GM12878 (cell line): ENCODE measurements at places on chromosomes 16 and 17. TPM values are rescaled to one million over a fixed set of nuclear protein-coding genes. Genes with fewer than 3 reads are reported as not detected.

The GRIN2C gene
- 0.05 and 0.10 TPM in 2 replicates for polyA plus RNA-seq

The CYB5B gene
- polyA plus RNA-seq = 230 and 239 TPM in 2 replicates

The SLC52A1 gene
- not detected in 2 replicates for polyA plus RNA-seq

The SEPTIN1 gene
- polyA plus RNA-seq = 133 and 147 TPM in 2 replicates

The ASGR1 gene
- not detected in 2 replicates for polyA plus RNA-seq

DNA sequence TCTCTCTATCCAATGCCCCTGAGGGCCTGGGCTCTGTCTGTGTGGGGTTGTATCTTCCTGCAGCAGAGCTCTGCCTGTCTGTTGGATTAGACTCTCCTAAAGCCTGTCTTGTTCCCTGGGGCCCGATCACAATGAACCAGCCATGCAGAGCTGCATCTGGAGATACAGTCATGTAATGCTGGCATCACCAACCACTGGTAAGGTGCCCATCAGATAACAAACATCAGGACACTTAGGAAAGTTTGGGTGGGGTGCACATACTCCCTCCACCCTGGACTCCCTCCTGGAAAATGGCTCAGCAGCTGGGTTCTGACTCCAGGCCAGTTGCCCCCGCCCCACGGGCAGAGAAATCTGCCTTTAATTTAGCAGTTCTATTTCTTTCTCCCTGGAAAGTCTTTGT, 61.3 kb upstream of the BRD7 start:
- no peak for DNase-seq

GRCh38 chr16:49158029-49158642, 123.5 kb downstream of the CBLN1 start:
- no peak for DNase-seq

DNA sequence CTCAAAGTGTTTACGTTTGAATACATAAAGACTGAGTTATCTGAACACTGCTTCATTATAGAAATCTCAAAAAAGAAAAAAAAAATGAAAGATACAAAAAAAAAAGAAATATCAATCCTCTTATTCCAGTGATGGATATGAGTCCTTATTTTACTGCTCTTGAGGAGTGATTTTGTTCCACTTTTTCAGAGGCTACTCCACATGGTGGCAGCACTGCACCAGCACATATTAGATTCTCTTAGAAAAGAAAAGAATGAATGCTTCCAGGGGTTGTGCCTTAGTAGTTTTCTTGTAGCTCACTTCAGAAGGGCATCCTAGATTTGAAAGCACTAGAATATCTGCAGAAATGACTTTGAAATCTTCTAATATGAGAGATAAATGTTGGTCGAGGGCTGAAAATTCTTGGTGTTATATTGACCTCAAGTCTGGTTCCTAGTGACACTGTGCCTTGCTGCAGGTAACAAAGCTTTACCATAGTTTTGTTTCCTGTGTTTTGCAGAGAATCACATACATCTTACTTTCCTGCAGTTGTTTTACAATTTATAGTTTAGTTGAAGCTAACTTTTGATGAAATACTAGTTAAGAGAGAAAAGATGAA, 25.9 kb downstream of the AP2B1 start:
- no peak for DNase-seq

DNA sequence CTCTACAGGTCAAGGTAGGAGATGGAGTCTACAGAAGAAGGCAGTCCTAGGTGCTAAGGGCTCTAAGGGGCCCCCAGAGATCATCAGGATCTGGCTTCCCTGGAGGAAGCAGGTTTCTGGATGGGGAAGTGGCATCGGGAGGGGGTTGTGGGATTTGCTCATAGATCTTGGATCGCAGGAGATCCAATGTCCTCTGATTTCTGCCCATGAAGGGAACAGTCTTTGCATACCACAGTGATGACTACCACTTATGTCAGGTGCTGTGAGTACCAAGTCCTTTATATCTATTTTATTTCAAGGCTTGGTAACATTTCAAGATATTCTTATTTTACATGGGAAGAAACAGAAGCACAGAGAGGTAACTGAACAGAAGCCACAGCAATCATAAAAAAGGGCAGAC, 164.0 kb downstream of the RGS9 start:
- DNase-seq = no peak

The TAT gene
- polyA plus RNA-seq = 0.14 and 0.19 TPM in 2 replicates

- no peak for DNase-seq
Observed at GRCh38 chr16:89898201-89898967, 20.3 kb upstream of the MC1R start.

GRCh38 chr17:64130559-64131001, 636 bp upstream of the ERN1 start:
- DNase-seq = peak; percentile 68

DNA sequence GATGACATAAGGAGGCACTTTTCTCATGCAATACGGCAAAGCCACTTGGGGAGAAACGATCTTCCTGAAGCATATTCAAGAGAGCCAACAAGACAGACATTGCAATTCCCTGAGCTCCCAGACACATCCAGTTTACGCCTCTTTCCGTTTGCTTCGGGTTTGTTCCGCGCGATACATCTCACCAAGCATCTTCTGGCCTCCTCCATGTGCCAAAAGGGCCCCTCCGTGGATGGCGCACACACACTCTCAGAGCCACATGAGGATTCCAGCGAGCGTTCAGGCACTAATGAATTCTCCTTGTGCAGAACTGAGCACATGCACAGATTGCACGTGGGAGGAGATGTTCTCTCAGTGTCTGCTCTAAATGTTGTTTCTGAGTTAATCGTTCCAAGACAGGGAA, 146.7 kb upstream of the SHISA6 start:
- DNase-seq = no peak

DNA sequence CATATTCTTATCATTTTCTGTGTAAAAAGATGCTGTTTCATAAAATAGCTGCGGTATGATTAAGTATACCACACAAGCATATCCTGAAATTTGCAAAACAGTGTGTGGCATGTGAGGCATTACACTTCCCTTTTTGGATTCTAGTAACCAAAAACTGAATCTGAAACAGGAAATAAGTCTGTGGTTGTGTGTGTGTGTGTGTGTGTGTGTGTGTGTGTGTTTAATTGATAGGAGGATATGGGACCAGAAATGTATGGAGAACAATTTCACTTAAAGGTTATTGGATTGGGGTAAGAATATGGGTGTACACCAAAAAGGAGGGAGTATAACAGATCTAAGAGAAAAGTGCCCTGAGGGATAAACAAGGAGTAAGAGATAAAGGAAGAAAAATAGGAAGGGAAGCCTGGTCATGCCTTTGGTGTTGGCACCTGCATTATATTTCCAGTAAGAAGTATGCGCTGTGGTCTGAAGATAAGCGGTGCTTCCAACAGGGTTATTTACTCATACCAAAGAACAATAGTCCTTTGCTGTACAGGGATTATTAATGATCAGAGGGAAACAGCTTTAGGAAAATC, 4.0 kb downstream of the LYRM1 start:
- DNase-seq = peak; percentile 49

GRCh38 chr16:85378145-85379040, 234.7 kb upstream of the GSE1 start:
- DNase-seq = no peak

DNA sequence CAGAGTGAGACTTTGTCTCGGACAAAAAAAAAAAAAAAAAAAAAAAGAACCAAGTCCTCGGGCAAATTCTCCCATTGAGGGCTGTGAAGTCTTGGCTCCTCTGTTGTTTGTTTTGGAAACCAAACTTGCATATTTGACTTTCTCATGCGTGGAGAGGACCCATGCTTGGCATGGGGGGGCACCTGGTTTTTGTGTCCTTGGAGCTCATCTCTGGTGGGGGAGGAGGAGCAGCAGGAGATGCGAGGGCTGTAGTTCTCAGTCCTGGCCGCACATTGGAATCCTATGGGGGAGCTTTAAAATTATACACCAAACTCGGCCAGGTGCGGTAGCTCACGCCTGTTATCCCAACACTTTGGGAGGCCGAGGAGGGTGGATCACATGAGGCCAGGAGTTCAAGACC, 74.5 kb downstream of the ABCC6 start:
- no peak for DNase-seq

The SOX8 gene
- polyA plus RNA-seq = not detected in 2 replicates

DNA sequence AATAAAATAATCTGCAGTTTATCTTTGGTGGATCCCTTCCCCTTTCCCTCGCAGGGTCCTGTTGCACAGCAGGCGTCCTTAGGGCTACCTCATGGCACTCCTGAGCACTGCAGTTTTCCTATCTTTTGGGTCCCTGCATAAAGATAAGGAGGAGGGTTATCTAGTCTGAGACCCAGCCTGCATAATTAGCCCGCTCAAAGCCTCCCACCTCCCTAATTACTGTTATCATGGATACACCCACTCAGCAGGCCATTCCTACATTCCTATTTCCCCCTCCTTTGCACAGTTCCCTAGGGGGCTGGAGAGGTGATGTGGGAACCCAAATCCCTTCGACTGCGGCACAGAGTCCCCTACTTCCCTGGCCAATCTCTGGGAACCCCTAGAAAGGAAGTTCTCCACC, 5.1 kb upstream of the CLUH start:
- DNase-seq = no peak

DNA sequence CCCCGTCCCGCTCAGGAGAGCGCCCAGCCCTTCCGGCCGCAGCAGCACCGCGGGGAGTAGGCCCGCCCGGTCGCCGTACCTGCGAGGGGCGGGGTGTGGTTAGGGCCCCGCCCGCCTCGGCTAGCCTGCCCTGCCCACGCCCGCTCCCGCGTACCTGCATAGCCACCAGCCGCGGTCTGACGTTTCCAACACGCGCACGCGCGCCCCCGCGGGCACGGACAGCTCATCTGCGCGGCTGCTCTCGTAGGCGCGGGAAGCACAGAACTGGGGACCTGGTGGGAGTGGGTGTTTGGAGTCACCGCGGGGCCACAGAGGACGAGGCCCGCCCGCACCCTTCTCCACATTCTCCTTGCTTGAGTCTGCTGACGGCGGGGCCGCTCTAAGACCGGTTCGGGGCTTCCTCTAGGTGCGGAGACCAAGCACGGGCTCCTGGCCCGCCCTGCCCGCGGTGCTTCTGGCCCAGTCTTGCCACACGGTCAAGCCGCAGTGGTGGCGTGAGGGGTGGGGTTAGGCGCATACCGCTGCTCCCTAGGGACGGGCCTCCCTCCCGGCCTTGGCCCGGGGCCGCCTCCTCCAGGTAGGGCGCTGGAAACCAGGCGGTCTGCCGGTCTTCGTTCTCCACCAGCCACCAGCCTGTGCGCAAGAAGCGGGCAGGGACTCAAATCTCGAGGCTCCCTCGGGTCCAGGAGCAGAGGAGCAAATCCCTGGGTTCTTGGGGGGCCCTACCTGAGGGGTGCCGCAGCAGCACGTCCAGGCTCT, 1.8 kb downstream of the NOXO1 start:
- DNase-seq = no peak

- DNase-seq = no peak
Observed at GRCh38 chr17:20010936-20011335, 1.8 kb downstream of the SPECC1 start.

- no peak for DNase-seq
Observed at GRCh38 chr17:43769426-43769825, 9.4 kb downstream of the DUSP3 start.

The CACNG3 gene
- polyA plus RNA-seq = 0.05 TPM in 1 of 2 replicates, not detected in the other

The TLCD2 gene
- not detected in 2 replicates for polyA plus RNA-seq

DNA sequence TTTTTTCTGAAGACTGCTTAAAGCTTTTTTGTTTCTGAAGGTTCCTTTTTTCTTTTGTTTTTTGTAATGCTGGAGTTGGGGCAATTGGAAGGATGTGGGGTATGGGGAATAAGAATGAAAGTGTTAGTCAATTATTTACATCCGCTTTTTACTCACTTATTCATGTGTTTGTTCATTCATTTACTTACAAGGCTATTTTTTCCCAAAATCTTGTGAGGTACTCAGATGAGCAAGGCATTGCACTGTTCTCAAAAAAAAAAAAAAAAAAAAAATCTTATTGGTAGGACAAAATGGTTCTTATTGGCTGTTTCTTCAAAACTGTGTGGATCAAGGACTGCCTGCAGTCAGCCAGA, 55.7 kb downstream of the PLD6 start:
- peak; percentile 47 for DNase-seq

The MFAP4 gene
- 0.09 TPM in 1 of 2 replicates, not detected in the other for polyA plus RNA-seq

- DNase-seq = no peak
Observed at GRCh38 chr16:89034573-89034961, 57.6 kb upstream of the CBFA2T3 start.

DNA sequence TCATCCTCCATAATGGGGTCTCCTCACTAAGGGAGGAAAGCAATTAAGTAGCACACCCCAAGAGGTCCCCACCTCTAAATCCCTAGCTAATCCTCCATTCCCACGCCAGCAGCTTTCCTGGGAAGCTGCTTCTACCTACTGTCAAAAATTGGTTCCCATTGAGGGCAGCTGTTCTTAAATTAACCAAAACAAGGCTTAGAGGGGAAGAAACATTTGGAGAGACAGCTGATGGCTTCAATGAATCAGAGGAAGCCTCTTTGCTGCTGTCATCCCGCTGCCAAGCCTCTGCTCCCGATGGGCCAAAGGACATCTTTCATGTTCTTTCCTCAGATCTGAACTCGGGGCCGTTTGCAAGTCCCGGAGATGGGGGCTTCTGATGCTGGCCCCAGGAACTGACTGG, 26.6 kb downstream of the AIPL1 start:
- no peak for DNase-seq

GRCh38 chr17:19730843-19731242, 14.5 kb upstream of the SLC47A2 start:
- DNase-seq = no peak

GRCh38 chr17:31604936-31605335, 213.5 kb downstream of the RAB11FIP4 start:
- DNase-seq = no peak

- DNase-seq = no peak
Observed at GRCh38 chr17:57747221-57748017, 2.3 kb upstream of the CCDC182 start.

GRCh38 chr17:17816831-17817551, 19.8 kb downstream of the SREBF1 start:
- no peak for DNase-seq

The CCL7 gene
- polyA plus RNA-seq = not detected in 2 replicates

DNA sequence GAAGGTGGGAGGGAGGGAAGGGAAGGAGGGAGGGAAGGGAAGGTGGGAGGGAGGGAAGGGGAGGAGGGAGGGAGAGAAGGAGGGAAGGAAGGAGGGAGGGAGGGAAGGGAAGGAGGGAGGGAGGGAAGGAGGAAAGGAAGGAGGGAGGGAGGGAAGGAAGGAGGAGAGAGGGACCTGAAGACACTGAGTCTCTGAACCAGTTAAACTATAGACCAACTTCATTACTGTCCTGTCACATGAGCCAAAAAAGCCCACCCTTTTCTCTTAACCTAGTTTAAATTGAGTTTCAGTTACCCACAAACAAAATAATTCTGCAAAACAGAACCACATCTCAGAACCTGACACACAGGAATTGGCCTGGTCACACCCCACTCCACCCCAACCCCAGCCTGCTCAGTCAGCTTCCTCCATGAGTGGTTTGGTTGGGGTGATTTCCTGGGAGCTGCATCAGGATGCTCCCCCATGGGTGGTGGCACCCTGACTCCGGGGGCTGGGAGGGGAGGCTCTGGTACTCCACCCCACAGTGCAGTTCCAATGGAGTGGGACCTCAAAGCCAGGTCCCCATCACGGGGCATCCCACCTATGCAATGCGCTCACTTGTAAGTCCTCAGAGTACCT, 4.7 kb upstream of the PRR29 start:
- DNase-seq = no peak

The METTL9 gene
- 94.6 and 103 TPM in 2 replicates for polyA plus RNA-seq

- DNase-seq = no peak
Observed at GRCh38 chr17:49969134-49969759, at the start of gene DLX4. TSS of gene DLX4 (plus strand) at chr17:49969190. CDS start at chr17:49969469, 279 bp downstream.

- DNase-seq = no peak
Observed at GRCh38 chr17:30170415-30170987, 53.9 kb downstream of the NSRP1 start.
